ENCODE measurements at places on chromosomes 3 and 15. TPM values are rescaled to one million over a fixed set of nuclear protein-coding genes. Genes with fewer than 3 reads are reported as not detected.

GRCh38 chr3:42831321-42831713 is 22.1 kb downstream of the ACKR2 start:
- DNase-seq: peak; percentile 93

DNA sequence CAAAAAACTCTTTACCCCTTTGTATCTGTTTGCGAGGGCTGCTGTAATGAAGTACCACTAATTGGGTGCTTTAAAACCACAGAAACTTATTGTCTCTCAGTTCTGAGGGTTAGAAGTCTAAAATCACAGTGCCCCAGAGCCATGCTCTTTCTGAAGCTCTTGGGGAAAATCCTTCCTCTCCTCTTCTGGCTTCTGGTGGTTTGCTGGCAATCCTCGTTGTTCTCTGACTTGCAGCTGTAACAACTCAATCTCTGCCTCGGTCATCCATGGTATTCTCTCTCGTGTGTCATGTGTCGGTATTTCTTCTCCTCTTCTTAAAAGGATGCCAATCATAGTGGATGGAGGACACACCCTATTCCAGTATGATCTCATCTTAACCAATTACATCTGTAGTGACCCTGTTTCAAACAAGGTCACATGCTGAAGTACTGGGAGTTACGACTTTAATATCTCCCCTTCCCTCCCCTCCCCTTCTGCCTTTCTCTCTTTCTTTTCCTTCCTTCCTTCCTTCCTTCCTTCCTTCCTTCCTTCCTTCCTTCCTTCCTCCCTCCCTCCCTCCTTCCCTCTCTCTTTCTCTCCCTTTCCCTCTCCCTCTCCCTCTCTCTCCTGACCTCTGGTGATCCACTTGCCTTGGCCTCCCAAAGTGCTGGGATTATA is 6.5 kb upstream of the ARL8B start:
- no peak for DNase-seq

DNA sequence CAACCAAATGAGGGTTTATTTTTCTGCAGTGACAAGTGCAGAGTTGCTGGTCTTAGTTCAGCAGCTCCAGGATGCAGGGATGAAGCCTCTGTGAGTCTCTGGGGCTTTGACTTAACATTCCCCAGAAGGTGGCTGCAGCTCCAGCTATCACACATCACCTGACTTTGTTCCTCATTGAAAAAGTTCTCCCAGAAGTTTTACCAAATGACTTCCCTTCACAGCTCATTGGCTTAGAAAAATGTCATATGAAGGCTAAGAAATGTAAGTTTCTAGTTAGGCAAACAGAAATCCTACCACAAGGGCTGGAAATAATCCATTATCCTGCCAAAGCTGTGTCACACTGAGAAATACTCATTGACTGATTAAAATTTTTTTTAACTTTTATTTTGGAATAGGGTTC is 184.9 kb downstream of the MINAR1 start:
- DNase-seq: no peak

- DNase-seq: no peak
Measured at GRCh38 chr15:77329202-77329601, 90.7 kb downstream of the PEAK1 start.

GRCh38 chr3:20421-20820 is 176.1 kb upstream of the CHL1 start:
- DNase-seq: no peak

GRCh38 chr3:189907803-189908202 is 212.9 kb downstream of the P3H2 start:
- no peak for DNase-seq

DNA sequence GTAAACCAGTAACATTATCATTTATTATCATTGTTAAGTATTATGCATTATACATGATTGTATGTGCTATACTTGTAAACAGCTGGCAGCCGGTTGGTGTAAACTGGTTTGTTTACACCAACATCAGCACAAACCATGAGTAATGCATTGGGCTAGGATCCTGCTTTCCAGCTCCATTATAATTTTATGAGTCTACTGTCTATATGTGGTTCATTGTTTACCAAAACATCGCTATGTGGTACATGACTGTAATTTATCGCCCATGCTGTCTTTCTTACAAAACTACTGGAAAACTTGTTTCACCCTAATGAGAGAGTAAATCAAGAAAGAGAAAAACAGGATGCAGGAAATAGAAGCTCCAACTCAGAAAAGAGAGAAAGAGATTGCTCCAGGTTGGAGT is 224.8 kb upstream of the CBLB start:
- DNase-seq: no peak

GRCh38 chr3:118792191-118792590 is 242.5 kb downstream of the IGSF11 start:
- peak; percentile 62 for DNase-seq

DNA sequence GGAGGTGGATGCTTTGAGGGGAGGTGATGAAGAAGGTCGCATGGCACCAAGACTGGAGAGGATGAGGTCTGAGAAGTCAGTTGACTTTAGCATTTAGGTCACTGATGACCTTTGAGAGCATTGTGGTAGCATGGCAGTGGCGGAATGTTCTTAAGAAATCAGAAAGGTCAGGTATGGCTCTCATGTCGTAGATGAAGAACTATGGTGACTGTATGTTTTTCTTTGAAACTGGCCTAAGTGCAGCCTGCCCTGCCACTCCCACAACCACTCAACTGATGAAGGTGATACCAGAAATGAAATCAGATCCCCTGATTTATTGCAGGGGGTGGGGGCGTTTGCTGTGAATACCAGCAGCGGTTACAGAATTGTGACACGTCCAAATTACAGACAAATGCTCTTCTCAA is 102.6 kb downstream of the ITPR1 start:
- no peak for DNase-seq

LTF gene
- not detected for total RNA-seq

CRABP1 gene
- not detected for total RNA-seq

DLEC1 gene
- not detected for total RNA-seq

POPDC2 gene
- total RNA-seq: 1.0 TPM
